ENCODE measurements at places on chromosomes 1 and 21.

GRCh38 chr1:159872891-159873290 lies 10.4 kb upstream of the VSIG8 start:
- DNase-seq: no peak

DNA sequence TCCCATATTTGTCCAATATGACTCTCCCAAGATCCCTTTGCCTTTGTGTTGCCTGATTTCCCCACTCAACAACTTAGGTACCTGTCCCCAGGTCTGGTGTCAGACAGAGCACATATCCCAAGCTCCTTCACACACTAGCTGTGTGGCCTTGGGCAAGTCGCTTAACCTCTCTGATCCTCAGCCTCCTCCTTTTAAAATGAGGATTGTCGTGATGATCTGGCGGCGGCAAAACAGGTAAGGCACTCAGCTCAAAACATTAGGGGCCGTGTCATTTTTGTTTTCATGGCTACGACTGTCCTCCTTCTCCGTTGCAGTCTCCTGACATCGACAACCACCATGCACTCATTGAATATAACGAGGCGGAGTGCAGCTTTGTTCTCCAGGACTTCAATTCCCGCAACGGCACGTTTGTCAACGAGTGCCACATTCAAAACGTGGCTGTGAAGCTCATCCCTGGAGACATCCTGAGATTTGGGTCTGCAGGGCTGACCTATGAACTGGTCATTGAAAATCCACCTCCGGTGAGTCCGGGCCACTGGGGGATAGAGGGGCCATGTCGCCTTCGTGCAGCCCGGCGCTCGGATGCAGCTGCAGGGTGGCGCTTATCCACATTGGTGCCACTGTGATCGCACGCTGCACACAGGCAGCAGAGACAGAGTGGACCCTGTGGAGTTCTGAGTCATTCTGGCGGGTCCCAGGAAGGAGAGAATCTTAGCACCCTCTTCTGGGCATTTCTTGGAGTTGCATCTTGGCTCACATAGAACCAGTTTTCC lies 25.2 kb downstream of the FHAD1 start:
- DNase-seq: peak; percentile 73

DNA sequence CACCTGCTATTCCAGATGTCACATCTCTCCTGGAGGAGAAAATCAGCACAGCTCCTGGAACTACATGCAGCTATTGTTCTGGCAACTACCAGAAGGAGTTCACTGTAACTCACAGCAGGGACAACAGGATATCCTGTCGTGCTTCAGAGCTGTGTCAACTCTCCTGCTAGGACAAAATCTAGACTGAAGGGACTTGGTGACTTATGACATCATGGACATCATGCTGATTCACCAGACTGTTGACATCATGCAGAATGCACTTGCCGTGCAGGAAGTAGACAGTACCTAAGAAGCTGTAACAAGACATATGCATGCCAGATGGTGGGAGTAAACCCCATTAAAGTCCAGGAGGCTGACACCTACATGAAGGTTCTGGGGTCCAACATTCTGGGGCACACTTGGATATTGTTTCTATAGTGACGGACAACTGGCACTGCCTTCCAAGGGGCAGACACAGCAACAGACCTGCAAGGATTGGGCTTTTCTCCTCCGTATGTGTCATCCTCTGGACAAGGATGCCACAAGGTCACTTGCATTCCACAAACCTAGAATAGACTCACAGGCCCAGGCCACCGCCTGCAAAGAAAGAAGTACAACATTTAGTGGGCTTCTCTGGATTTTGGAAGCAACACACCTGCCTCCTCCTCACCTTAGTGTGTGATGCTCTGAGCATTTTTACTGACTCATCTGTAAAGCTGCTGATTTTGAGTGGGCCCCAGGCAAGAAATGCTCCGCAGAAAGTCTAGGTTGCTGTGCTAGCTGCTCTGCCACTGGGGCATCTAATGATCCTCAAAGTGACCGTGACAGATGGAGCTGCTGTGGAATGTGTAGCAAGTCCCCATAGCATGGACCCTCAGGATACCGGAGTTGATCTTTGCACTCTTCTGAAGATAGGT lies 249.2 kb downstream of the MATN1 start:
- DNase-seq: no peak

DNA sequence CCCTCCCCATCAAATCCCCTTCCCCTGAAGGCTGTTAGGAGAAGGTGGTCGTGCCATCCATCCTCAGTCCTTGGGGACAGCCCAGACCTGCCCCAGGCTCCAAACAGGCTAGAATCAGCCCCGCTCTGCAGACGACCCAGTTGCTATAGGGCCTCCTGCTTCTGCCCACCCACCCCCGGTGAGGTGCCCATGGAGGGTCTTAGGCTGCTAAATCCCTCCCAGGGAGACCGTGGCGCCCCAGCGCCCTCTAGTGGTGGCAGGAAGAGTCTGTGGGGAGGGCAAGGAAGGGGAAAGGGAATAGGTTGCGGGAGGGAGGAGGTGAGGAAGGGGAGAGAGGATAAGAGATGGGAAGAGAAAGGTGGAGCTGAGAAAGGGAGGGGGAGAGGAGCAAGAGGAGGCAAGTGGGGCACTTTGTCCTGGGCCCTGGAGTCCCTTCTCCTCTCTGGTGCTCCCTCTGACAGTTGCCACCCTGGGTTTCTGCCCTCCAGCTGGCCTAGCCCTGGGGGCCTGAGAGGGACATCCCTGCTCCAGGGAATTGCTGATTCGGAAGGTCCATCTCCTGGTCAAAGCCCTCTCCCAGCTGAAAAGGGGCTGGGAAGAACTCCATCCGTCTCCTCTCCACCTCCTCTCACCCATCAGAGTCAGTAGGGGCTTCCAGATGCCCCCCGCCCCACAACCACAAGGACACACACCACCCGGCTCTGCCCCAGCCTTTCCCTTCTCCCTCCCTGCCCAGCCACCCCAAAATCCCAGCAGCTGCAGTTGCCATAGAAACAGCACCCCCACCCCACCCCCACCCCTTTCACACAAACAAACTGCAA lies 55.4 kb downstream of the CAMK2N1 start:
- DNase-seq: no peak

- DNase-seq: no peak
Observed at GRCh38 chr1:172083191-172083590, 241.9 kb downstream of the DNM3 start.

DNA sequence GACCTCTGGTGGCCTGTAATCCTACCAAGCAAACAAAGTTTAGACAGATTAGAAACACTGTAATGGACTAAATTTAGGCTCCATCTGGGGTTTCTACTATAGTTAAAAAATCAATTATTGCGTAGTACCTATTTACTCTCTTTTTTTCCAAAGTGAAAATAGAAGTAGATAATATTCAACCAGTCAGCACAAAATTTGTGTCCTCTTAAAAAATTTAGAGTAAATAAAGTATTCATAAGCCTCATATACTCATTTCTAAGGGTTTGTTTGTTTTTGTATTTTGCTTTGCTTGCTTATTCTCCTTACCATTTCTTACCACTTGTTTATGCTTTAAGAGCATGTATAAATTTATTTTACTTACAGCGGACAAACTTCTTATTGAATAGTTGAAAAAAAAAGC lies 54.5 kb downstream of the NCAM2 start:
- DNase-seq: no peak

DNA sequence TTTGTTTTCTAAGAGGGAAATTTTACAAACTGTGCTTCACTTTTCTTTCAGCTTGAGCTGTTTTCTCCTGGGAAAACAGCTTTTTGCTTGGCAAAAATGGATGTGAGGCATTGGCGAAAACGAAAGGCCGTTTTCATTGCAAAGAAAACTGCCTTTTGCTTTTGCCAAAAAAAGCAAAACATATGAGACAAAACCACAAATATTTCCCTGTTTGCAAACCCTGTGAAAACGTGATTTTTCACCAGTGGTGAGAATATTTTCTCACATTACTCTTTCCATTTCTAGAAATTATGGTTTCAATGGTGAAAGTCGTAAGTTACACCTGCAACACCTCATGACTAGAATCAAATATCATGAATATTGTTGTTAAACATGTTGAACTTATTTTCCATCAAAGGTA lies 74.0 kb upstream of the ZBTB18 start:
- DNase-seq: no peak

GRCh38 chr1:205535096-205535495 lies 30.6 kb downstream of the CDK18 start:
- no peak for DNase-seq

DNA sequence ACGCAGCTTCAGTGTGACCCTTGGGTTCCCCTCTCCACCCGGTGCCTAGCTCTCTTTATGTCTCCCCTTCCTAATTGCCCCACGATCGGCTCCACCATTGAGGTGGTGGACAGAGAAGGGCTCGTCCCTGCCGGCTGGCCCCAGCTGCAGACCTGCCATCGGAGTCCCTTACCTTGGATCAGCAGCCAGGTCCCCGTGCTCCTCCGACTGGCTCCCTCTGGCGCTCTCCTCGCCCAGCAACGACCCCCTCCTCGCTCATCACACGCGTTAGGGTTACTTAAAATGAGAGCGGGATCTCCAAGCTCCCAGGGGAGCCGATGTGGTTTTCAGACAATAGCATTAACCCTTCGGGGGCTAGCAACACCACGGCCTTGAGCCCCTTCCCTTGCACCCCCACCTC lies 8.1 kb upstream of the ETV3L start:
- DNase-seq: no peak

DNA sequence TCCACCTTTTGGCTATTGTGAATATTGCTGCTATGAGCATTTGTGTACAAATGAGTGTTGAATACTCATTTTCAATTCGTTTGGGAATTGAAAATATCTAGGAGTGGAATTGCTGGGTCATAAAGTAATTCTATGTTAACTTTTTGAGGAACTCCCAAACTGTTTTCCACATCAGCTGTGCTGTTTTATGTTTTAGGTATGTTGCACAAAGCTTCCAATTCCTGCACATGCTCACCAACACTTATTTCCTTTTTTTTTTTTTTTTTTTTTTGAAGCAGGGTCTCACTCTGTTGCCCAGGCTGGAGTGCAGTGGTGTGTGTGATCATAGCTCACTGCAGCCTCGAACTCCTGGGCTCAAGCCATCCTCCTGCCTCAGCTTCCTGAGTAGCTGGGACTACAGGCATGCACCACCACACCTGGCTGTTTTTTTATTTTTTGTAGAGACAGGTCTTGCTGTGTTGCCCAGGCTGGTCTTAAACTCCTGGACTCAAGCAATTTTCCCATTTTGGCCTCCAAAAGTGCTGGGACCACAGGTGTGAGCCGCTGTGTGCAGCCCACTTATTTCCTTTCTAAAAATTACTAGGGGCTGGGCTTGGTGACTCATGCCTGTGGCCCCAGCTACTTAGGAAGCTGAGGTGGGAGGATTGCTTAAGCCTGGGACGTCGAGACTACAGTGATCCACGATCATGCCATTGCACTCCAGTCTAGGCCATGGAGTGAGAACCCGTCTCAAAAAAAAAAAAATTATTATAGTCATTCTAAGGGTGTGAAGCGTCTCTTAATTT lies 33.4 kb downstream of the TMCC2 start:
- DNase-seq: peak; percentile 40

- DNase-seq: no peak
Observed at GRCh38 chr1:242086706-242087105, 87.8 kb upstream of the MAP1LC3C start.

- DNase-seq: no peak
Observed at GRCh38 chr21:42423685-42424084, 20.0 kb downstream of the UBASH3A start.

GRCh38 chr1:229156872-229157271 lies 114.0 kb upstream of the RAB4A start:
- DNase-seq: no peak

DNA sequence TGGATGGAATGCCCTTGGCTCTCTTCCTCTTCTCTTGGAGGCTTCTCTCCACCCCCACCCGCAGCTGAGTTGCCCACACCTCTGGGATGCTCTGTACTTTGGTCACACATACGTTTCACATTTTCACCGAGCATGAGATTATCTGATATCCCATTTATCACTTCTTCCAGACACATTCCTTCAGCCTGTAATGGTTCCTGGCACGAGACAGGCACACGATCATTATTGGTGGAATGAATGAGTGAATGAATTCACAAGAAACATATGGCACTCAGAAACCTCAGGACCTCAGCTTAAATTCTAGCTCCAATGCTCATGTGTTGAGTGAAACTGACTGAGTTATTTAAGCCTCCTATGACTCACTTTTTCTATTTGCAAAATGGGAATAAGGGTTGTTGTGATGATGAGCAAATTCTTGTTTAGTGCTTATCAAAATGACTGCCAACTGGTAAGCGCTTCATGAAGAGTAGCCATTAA lies 242.7 kb upstream of the JUN start:
- DNase-seq: no peak

DNA sequence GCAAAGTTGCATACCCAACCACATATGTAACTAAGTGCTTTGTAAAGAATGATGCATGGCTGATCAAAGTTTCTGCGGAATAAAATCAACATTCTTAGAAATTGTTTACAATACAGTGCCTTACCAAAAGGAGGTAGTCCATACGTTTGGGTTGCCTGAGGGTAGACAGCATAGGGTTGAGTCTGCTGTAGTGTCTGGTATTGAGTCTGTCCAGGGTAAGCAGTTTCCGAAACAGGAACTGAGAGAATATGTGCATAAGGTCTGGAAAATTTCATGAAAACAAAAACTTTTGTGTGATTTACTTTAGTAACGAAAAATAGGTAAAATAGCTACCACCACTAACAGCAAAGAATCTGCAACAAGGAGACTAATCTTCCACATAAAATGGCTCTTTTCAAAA lies 53.0 kb downstream of the EYA3 start:
- no peak for DNase-seq

DNA sequence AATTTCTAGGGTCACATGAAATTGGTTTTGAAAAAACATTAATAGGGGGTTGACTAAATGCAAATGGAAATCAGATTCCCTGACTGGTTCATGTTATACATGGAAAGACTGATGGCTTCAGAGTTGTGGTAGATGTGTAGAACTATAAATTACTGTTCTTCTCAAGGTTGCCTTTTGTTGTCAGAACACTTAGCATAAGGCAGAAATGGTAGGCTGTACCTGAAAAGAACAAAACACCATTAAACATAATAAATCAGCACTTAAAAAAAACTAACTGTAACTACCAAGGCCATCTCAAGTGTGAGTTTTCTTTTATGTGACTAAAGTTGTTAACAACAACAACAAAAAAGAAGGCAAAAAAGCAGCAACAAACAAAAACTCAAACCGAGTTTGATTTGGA lies 111.8 kb downstream of the RPS6KC1 start:
- no peak for DNase-seq

GRCh38 chr1:243751506-243751905 lies 98.5 kb downstream of the AKT3 start:
- no peak for DNase-seq

GRCh38 chr1:45952072-45952471 lies 148.7 kb downstream of the MAST2 start:
- no peak for DNase-seq

DNA sequence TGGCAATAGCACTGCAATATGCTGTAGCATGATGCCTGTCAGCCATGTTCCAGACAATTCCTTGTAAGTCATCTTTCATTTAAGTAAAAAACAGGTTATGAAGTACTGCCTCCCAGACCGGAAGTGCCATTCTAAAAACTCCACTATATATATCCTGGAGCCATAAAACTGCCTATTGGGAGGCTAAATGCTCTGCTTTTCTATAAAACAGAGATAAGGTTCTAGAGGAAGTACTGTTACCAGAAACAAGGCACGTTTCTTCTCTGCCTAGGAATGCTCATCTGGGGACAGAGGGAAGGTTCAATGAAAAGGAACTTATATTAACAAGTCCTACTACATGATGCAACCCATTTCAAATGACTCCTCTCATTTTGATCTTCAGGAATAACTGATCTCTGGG lies 66.8 kb downstream of the GPR137B start:
- DNase-seq: no peak

- no peak for DNase-seq
Observed at GRCh38 chr1:161869291-161869690, 103.2 kb downstream of the ATF6 start.
